ENCODE measurements at places on chromosomes 5 and 9.
A peak's percentile ranks its signal among the peaks of the same experiment; 100 is the strongest.

GRCh38 chr5:179762079-179762780 lies 29.6 kb downstream of the MAML1 start:
- DNase-seq: peak; percentile 78

- DNase-seq: peak; percentile 62
Measured at GRCh38 chr9:126373241-126373640, 46.6 kb downstream of the MVB12B start.

DNA sequence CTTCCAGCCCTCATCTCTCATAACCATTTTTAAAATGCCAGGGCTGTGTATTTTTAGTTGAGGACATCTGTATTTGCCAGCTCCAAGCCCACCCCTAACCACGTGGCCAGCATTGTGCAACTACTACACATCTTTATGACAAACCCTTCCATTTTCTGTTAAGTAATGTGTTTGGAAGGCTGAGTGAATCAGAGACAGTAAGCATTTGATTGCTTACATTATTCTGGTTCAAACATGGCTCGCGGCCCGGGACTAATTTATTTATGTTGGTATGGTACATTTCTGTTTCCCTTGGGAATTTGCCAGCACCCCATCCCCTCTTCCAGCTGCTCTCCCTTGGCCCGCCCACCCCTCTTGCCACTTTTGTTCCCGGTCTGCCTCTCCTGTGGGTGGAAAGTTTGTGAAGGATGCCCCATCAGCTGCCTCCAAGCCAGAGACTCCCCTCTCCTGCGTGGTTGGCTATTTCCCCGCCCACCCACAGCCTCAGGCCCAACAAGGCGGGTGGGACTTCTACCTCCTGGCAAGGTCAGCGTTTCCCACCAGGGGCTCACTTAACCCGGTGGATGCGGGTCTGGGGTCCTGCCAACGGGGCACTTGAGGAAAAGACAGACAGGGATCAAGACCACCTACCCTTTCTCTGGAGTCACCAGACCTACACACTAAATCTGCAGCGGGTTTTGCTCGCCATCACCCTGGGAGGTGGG lies 162.2 kb downstream of the HSD17B3 start:
- DNase-seq: peak; percentile 91

GRCh38 chr5:128196791-128197190 lies 113.2 kb downstream of the SLC12A2 start:
- DNase-seq: no peak

GRCh38 chr9:112140936-112141335 lies 34.2 kb downstream of the SUSD1 start:
- no peak for DNase-seq

DNA sequence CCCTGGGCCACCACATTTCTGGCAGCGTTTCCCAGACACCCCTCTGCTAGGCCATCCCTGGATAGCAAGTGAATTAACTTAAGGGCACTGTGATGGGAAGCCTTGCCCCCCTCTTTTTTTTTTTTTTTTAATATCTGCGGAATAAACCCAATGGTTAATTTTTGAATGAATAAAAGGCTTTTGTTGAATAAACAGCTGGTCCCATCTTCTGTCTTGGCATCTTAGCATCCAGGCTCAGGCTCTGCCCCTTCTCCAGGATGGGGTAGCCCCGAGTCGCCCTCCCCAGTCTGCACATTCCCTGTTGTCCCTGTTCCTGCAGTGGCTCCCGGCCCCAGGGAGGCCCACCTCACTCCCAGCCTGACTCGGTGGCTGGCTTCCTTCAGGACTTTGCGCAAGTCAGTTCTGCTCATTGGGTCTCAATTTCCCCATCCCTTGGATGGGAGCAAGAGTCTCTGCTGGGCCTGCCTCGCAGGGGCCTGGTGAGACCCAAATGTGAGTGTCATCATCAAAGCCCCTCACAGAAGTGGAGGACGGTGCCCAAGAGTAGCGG lies 29.0 kb upstream of the HMCN2 start:
- no peak for DNase-seq

DNA sequence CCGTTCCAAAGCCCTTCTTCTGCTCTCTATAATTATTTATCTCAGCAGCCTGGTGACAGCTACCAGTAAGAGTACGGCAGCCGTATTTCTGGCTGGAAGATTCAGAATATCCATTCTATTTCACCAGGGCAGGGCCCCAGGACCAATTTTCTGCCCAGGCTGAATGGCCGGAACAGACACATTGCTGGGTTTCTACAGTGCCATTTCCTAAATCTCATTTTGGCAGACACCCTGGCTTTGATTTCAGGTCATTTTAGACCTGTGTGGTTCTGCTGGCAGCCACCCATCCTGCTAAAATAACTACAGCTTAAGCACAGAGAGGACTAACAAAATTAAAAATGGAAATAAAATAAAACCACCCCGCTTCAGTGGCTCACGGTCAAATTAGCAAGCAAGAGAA lies 95.0 kb downstream of the CRB2 start:
- DNase-seq: no peak

DNA sequence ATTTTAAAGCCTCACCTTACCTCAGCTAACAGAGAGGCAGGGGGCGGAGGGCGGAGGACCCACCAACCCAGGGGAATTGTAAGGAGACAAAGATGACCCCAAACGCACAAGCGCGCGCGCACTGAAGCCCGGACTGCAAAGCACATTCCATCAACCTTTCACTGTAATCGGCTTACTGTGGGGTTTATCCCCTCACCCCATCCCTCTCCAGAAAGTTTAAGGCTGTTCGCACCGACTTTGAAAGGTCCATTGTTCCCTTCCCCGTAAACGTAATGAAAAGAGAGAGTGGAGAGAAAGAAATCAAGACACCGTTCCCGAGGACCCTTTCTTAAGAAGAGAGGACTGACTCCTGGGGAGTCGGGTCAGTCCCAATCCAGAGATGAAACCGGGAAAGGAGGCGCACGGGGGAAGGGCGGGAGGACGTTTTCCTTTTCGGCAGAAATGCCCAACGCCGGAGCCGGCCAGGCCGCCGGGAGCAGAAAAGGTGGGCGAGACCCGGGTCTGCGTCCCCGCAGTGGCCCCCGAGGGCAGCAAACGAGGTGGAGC lies 464 bp downstream of the CEMIP2 start:
- peak; percentile 61 for DNase-seq

DNA sequence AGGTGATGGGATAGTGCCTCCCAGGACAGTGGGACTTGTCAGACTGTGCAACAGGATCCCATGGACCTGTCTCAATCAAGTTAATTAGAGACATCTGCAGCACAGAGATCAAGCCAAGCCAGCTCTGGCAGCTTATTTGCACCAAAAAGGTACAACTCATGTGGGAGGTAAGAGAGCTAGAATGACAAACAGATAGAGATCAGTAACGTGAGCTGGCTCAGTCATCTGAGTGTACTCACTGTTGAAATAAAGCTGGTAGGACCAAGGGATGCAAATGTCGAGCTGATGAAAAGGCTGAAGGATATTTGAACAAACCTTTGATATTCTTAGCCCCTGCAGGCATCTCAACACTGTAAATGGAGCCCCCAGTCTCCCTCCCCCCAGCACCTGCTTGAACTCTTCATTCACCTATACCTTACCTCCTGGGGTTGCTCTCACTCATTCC lies 198.1 kb downstream of the EFNA5 start:
- no peak for DNase-seq

GRCh38 chr5:86330736-86331135 lies 287.0 kb upstream of the COX7C start:
- DNase-seq: no peak

DNA sequence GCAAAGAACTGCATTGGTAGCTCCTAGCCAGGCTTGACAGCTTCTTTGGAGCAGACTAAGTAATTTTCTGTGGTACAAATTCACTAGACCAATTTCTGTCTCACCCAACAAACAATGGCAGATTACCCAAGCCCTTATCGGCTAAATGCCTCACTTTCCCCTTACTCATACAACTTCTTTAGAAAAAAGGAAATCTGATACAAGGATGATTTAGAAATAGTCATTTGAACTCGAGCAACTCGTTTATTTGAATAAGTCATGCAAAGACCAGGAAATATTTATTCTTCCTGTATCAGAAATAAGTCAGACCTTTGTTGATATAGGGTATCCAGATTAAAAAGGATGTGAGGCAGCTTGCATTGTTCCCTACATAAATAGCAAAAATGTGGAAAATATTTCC lies 170.4 kb upstream of the CDH6 start:
- peak; percentile 32 for DNase-seq

GRCh38 chr5:107610798-107611197 lies 59.9 kb downstream of the EFNA5 start:
- no peak for DNase-seq

GRCh38 chr5:17252543-17252942 lies 35.1 kb downstream of the BASP1 start:
- peak; percentile 37 for DNase-seq

DNA sequence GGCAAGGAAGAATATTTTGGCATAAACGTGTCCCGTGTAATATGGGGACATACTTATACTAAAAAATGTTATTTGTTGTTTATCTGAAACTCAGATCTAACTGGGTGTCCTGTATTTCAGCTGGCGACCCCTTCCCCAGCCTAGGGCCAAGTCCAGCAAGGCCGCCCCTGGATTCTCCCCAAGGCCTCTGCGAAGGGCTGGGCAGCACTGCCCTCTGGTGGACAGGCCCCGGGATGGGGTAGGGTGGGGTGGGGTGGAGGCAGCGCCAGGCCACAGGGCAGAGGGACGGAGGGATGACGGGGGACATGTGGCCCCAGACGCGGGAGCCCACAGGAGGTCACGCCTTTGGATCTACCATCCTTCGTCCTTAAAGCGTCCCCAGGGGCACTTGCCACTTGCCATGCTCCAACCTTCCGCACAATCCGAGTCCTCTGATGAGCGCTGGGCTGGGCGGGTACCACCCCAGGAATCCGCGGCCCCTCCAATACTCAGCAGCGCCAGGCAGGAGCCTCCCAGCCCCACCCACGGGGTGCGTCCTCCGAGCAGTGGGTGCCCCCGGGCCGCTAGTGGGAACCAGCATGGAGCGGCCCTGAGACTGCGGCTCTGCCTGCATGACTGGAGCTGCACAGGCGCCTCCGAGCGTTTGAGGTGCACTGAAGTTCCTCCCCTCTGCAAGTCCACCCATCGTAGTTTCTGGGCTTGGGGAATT lies 7.1 kb upstream of the AGPAT2 start:
- DNase-seq: peak; percentile 65

GRCh38 chr5:33829430-33829829 lies 62.4 kb downstream of the ADAMTS12 start:
- DNase-seq: no peak

GRCh38 chr5:142405814-142406395 lies 81.1 kb upstream of the SPRY4 start:
- DNase-seq: no peak

DNA sequence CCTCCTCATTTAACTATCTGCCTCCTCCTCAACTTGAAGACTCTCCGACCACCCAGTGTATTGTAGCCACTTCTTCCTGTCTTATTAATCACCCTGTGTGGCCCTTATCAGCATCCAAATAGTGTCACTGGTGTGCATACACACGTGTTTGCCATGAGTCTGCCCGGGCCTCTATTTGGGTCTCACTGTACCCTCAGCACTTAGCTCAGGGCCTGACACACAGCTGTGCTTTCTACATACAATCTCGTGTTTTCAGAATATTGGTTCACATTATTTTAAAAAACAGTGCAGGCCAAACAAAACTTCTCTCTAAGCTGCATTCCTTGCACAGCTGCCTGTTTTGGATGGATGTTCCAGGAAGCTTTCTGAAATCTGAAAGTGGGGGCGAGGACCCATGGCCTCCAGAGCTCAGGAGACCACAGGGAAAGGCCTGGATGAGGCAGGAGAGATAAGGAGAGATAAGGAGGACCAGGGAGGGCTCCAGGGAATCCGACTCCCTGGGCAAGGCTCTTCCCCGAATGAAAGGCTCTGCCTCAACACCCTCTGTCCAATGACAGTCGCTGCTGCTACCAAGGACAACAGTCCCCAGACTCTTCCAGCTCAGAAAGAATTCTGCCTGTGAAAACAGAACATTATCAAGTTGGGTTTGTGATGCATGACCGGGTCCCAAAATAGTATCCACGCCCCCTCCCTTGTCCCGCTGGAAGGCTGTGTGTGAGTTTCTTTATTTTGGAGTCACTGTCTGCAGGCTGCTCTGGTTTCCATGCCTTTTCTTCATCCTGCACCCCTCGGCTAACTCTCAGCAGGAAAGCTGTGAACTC lies 255.6 kb downstream of the NSG2 start:
- no peak for DNase-seq

DNA sequence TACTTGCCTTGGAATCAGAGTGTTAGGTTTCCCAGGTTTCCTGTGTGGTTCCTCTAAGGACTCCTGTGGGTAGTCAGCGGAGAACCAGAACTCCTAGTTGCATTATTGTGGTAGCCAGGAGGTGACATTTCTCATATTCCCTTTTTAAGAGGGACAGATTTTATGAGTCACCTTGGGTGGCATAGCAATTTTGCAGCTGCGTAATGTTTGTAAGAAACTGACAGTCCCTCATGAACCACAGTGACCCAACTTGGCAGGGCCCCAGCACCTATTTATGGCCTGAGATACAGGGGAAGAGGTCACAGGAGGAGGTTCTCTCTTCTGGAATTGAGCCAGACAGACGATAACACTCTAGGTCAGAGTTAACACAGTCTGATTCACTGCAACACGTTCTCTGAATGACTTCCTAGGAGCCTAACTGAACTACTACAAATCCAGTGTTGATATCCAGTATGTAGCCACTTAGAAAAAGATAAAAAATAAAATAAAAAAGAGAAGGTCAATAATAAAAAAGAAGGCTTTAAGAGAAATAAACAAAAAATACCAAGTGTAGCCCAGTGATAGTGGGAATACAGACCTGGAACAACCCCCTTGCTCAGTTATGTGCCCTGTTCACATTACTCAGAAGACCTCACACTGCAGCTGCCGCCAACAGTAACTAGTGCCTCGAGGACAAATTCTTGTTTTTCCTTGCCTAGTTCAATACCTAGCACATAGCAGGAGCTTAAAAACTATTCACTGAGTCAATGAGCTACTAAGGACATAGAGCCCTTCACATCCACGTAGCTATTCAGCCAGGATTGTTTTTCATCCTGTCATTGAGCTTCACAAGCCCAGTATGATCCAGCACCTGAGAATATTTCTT lies 50.7 kb upstream of the VLDLR start:
- peak; percentile 45 for DNase-seq

DNA sequence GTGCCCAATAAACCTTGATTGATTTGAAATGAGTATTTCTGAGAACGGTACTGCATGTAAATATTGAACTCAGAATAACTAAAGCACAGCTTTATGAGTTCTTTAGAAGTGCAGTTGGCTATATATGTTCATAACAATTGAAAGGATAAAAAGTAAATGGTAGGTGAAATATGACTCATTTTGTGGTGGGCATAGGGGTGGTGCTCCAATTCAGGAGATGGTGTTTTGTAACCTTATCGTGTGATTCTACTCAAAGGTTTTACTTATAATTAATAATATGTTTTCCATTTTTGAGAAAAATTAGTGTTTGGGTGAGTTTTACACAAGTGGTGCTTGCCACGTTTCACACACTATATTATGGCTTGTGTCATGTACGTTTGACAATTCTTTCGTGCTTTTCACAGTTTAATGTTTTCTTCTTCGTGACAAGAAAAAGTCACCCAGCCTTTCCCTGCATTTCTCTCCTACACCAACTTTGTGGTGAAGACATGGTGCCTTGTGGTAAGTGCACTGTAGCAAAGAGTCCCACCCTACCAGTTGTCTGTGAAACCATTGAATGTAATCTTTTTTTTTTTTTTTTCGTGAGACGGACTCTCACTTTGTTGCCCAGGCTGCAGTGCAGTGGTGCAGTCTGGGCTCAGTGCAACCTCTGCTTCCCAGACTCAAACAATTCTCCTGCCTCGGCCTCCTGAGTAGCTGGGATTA lies 492.5 kb upstream of the SGCD start:
- no peak for DNase-seq
